ENCODE measurements at places on chromosomes 16 and 17.

DNA sequence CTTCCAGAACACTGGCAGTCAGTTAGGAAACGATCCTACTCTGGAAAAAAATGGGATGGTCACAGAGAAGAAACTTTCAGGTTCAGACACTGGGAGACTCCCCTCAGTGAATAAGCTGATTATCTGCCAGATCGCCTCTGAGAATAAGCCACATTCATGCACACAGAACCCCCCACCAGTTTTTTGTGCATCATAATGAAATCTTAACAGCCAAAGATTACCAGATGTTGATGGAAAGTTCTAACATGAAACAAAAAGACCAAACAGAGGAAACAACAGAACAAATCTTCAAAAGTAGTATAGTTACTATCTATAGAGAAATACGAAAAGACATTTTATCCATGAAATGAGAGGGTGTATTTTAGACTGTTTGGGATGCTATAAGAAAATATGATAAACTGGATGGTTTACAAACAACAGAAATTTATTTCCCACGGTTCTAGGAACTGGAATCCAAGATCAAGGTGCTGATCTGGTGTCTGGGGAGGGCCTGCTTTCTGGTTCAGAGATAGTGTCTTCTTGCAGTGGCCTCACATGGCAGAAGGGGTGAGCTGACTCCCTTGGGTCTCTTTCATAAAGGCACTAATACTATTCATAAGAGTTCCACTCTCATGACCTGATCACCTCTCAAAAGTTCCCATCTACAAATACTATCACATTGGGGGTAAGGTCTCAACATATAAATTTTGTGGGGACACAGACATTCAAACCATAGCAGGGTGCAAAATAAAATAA, 8.0 kb upstream of the AMZ2 start:
- no peak for DNase-seq

DNA sequence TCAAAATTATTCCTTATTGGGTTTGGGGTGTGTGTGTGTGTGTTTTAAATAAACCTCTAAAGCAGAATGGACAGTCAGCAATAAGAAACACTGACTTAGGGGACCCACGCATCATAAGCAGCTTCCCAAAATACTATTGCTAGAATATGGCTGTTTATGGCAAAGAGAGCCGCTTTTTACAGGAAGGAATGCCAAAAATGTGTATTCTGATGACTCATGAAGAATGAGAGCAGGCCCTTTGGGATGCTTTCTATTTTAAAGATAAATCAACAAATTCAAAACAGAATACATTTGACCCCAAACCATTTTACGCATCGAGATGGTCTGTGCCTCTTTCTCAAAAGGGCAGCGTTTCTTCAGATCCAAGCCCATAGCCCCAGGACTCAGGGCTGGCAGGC, 37.5 kb downstream of the ARHGAP17 start:
- DNase-seq = no peak

DNA sequence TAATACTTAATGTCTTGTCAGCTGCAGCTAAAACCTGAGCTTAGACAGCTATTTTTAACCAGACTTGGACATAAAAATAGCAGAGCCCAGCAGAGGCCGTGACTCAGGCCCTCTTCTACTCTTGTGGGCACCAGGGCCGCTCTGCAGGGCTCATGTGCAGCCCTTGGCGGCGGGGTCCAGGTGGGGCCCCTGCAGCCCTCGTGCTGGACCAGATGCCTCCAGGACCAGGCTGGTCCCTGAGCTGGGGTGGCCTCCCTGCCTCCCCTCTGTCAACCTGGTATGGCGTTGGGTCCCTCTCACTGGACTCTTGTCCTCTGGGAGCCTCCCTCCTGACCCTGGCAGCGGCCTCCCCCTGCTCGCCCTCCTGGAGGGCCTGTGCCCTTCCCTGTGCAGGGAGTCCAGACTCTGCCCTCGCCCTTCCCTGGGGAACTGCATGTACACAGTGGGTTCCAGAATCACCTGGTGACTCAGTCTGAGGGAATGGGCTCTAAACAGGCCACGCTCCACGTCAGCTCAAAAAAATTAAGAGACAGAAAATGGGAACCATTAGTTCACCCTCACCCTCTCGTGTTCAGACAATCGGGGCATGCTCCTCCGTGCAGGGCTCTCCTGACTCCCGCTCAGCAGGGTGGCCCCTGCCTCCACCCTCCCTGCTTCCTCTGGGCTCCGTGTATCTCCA, 9.7 kb downstream of the CDK5R1 start:
- DNase-seq = peak; percentile 48

- peak; percentile 59 for DNase-seq
Observed at GRCh38 chr16:69150146-69150865, 17.9 kb downstream of the UTP4 start.

DNA sequence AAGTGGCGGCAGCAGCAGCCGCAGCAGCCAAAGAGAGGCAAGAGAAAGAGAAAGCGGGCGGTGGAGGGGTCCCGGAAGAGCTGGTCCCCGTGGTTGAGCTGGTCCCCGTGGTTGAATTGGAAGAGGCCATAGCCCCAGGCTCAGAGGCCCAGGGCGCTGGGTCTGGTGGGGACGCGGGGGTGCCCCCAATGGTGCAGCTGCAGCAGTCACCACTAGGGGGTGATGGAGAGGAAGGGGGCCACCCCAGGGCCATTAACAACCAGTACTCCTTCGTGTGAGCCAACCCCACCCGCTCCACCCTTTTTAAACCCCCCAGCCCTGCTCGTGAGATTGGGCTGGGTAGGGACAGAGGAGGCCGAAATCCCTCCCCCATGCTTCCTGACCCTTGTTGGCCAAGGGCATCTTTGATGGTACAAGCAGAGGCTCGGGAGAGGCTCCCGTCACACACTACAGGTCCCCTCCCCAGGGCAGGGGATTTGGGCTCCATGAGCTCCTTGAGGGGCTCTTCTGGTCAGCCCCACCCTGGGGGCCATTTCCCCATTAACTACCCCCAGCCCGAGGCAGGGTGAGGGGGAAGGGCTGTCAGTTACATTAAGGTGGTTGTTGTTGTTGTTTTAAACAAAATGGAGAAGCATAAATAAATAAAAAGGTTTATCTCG, 4.6 kb upstream of the ATP2A1 start:
- DNase-seq = peak; percentile 72

GRCh38 chr17:1590747-1591473, 28.3 kb upstream of the PITPNA start:
- no peak for DNase-seq

DNA sequence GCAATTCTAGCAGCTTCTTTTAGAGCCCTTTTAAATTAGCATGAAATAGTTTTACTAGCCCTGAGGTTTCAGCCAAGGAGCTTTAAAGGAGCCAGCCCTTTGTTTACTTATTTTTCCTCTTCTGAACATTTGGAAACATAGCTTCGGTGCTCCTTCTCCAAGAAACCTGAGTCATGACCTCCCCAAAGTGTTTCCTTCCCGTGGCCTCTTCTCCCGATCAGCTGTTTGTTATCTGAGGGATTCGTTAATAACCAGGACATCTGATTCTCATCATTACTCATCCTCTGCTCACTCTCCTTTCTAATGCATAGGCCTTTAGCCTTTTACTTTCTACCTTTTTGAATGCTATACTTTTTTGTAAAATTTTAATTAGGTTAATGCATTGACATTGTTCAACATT, 204.5 kb downstream of the WWOX start:
- DNase-seq = no peak

- DNase-seq = no peak
Observed at GRCh38 chr17:78142119-78142861, 3.9 kb upstream of the C17orf99 start.

- no peak for DNase-seq
Observed at GRCh38 chr17:27807567-27808470, 7.5 kb upstream of the NOS2 start.

Measured in 8988T (cell line).